HAP-1 (cell line): ENCODE measurements at places on chromosomes 5 and 9.

DNA sequence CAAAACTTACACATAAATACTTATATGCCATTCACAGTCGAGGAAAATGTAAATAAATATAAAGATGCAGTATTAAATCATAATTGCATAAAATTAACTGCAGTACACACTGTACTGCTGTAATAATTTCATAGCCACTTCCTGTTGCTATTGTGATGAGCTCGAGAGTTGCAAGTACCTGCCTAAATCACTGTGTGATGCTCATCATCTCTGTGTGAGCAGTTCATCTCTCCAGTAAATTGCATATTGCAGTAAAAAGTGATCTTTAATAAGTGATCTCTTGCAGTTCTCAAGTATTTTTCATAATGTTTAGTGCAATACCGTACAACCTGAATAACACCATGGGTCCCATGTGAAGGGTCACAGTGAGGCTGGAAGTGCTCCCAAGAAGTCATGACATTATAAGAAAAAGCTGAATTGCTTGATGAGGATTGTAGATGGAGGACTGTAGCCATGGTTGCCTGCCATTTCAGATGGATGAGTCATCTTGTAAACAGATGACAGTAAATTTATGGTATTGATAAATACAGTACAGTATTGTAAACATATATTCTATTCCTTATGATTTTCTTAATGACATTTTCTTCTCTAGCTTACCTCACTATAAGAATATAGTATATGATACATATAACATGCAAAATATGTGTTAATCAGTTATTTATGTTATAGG is 34.9 kb downstream of the SYK start:
- DNase-seq = no peak

GRCh38 chr5:171474230-171474813 is 54.9 kb downstream of the FGF18 start:
- no peak for DNase-seq

DNA sequence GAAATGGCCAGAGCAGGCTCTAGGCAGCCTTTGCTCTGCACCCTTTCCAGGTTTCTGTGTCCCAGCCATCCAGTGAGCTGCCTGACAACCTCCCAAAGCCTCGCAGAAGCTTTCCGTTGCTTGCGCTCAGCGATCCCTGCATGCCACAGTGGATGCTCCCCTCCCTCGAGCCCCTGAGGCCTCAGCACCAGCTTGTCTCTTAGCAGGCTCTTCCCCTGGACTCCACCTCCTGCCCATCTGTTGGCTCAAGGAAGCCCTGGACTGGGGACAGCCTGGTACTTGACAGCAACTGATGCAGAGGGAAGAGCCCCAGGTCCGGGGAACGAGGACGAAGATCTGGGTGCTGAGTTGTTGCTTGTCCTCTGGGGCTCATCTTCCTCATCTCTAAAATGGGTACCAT is 23.2 kb downstream of the TSPAN17 start:
- no peak for DNase-seq

DNA sequence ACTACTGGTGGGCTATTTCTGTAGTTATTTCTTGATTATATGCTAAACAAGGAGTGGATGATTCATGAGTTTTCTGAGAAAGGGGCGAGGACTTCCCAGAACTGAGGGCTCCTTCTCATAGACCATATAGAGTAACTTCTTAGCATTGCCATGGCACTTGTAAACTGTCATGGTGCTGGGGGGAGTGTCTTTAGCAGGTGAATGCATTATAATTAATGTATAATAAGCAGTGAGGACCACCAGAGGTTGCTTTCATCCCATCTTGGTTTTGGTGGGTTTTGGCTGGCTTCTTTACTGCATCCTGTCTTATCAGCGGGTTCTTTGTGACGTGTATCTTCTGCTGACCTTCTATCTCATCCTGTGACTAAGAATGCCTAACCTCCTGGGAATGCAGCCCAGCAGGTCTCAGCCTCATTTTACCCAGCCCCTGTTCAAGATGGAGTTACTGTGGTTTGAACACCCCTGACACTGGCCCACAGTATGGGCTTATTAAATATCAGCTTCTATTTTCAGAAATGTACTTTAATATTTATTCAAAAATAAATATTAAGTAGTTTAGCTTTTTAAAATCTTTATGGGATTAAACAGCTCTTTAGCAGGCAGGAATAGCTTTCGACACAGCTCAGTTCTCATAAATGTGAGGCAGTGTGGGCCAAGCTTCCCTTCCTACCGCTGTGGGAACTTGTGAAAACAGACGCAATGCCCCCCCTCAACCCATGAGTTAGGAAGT is 44.4 kb downstream of the GALNT12 start:
- no peak for DNase-seq

GRCh38 chr5:111461255-111461671 is 51.1 kb downstream of the STARD4 start:
- DNase-seq = no peak

- peak; percentile 77 for DNase-seq
Measured at GRCh38 chr5:124438903-124439281, 307.5 kb downstream of the ZNF608 start.

DNA sequence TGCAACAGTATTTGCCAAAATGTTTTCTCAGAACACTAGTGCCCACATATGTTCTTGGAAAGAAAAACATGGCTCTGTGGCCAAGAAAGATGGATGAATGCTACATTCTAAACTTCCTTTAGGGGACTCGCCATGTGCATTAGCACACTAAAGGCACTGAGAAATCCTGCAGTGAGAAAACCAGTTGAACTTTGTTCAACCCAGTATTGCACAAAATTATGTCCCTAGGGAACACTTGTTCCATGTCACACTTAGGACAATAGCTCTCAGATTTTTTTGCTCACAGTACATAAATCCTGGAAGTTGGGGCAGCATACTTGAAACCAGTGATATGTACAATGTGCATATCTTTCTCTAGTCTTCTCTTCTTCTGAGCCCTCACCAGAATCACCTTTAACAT is 96.6 kb downstream of the ADRB2 start:
- DNase-seq = no peak
